ENCODE measurements at places on chromosomes 6 and 20.

GRCh38 chr6:83370567-83370966 lies 60.3 kb downstream of the ME1 start:
- DNase-seq: no peak

DNA sequence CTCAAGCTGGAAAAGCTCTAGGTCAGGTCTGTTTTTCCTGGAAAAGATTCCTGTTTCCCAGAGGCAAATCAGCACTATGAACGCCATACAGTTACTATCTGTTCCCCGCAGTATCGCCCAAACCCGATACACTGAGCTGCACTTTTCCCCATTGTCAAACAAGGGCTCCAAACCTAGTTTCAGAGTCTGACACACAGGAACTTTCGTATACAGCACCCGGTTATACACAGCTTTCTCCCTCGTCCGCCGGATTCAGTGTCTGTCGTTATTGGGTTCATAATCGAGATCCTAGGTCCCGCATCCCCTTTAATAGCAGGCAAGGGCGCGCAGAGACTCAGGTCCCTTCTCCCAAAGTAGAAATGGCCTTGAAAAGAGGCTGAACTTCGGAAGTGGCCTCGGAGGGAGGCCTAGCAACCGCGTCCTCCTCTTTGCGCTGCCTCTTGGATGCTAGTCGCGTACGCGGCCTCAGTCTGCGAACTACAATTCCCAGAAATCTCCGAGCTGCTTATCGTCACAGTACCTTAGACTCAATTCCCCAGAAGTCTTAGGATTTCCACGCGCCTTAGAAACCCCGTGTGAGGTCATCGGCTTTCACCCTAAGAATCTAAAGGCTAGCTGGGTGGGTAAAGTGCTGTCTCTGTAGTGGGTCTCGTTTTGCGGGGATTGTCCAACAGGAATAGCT lies 34.2 kb downstream of the ZNF391 start:
- DNase-seq: no peak

DNA sequence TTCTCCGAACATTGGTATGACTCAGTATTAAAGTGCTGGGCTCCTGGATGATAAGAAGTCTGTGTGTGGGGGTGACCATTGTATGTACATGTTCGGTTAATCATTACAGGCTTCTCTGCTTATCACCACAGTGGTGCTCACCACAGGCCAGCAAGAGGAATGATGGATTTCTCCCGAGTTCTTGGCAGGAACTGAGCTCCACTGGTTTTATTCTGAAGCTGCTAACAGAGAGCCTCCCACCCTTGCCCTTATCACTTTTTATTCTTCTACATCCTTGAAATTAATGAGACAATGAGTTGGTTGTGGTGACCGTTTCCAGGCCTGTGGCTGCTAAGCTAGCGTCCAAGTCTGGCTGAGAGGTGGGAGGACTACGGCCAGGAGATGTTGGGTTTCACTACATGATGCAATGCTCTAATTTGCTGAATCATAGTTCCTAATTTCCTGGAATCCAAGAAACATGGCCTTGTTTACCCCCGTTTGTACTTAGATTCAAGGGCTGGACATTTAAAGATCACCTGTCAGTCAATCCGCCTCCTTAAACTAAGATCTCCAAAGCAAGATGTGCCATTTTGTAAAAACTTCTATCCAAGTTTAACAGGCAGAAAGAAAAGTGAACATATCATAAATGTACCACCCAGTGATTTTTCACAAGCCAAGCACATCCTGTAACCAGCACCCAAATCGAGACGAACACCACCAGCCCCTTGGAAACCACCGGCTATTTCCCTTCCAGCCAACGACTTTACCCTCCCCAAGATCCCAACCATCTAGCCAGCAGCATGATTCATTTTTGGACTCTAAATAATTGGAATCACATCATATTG lies 172.5 kb downstream of the FOXA2 start:
- no peak for DNase-seq

DNA sequence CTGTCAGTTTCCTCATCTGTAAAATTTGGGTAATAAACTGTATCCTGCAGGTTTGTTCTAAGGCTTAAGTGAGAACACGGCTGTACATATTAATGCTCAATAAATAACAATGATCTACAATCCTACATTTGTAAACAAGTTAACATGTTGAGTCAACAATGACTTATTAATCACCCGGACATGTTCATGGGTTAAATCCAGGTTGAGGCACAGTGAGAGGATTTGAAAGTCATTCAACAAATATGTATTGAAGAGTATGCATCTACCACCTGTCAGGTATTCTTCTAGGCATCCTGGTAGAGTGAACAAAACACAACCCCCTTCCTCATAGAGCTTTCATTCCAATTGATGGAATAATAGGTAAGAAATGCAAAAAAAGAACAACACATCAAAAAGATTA lies 554.7 kb upstream of the SLC35B3 start:
- no peak for DNase-seq

DNA sequence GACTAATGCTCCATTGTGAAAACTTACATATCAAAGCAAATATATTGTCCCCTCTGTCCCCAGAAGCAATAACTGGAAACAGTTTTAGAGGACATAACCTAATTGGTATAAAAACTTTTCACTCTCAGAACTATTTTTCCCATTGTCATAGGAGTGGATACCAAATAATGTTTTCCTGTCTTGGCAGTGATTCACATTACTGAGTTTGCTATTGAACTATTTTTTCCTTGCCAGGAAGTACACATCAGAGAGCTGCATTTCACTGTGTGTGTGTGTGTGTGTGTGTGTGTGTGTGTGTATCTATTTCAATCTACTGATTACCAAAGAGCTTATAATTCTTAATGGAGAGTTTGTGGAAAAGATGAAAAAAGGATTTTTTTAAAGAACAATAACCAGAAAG lies 45.4 kb downstream of the AKAP12 start:
- no peak for DNase-seq

GRCh38 chr6:88359530-88360202 lies 193.5 kb upstream of the CNR1 start:
- no peak for DNase-seq

- DNase-seq: no peak
These were observed 237.3 kb upstream of the CNR1 start for GRCh38 chr6:88403486-88403885.

GRCh38 chr20:4508773-4509172 lies 212.9 kb upstream of the PRND start:
- no peak for DNase-seq

- no peak for DNase-seq
These were observed 250.5 kb downstream of the ESR1 start for GRCh38 chr6:152057832-152058498.

- no peak for DNase-seq
These were observed 9.4 kb downstream of the DCBLD1 start for GRCh38 chr6:117491916-117492315.

DNA sequence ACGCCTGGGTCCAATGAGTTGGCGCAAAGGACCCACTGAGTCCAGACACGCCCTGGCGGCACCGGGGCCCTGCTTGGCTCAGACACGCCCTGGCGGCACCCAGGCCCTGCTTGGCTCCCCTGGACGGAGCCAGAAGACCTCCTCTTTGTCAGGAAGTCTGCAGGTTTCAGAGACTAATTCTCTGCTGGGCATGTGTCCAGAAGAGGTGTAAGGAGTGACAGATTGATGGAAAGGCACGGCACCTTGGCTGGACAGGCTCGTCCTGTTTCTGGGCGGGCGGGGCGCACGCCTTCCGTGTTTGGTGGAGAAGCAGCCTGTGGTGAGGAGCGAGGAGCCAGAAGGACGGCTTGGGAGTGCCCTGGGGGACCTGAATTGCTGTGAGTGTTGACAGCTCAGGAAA lies 23.1 kb upstream of the DACT2 start:
- no peak for DNase-seq

DNA sequence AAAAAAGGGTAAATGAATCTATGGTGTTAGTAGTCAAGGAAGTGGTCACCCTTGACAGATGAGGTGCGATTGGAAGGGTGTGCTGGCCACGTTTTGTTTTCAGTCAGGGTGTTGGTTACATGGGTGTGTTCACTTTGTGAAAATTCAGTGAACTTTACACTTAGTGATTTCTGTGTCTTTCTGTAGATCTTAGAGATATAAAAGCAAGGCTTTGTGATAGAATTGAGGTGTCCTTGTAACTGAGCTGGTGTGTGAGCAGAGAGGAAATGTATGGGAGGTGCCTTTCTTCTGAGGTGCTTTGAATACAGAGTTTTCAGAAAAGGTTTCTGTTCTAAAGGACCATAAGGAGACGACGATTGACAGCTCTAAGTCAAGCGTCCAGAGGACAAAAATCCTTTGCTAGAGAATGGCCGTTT lies 90.5 kb downstream of the SAMD3 start:
- peak; percentile 45 for DNase-seq

GRCh38 chr20:51193066-51193772 lies 170.3 kb upstream of the KCNG1 start:
- DNase-seq: no peak

DNA sequence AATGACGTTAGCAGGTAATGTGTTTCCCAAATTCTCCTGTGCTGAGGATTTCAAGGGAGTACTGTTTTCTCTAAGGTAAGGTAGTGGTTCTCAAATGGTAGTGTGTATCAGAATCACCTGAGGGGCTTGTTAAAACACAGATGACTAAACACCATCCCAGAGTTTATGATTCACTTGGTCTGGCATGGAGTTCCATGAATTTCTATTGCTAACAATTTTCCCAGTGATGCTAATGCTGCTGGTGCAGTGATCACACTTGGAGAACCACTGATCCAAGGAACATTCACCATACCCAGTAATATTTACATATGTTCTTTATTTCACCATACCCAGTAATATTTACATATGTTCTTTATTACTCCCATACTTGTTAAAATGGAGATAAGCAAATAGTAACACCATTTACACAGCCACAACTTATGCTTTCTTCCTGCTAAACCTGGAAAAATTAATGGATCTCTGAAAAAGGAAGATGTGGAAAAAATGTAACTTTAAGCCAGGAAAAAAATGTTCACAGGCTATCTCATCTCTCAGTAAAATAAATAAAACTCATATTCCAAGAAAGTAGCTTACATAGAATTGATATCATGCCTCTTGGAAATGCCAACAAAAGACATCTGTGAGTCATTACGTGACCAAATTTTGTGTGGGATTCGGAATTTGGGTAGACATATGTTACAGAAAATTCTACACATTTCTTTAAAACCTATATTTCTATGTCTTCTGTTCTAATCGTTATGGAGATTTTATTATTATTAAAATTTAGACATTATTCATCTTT lies 129.5 kb downstream of the MMUT start:
- no peak for DNase-seq

GRCh38 chr20:61645732-61646131 lies 393.7 kb downstream of the CDH4 start:
- DNase-seq: no peak

GRCh38 chr6:111980143-111980542 lies 73.8 kb upstream of the CCN6 start:
- DNase-seq: no peak

DNA sequence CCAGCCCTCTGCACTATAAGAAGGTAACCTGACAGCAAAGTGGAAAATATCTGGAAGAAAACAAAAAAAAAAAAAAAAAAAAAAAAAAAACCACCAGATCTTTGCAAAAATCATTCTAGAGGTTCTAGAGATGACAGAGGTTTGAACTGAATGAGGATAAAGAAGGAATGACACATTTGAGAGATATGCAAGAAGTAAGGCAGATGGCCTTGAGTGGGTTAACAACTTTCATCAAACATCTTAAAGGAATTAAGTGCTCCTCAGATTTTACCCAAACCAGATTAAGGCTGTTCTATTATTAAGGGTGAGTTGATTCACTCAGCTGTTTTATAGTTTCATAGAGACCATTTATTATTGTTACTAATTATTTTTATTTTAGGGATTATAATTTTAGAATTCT lies 62.0 kb downstream of the RSPO3 start:
- no peak for DNase-seq

- no peak for DNase-seq
These were observed 2.1 kb downstream of the UBE2J1 start for GRCh38 chr6:89350281-89350966.

GRCh38 chr20:32507998-32508774 lies 76.9 kb downstream of the NOL4L start:
- no peak for DNase-seq

DNA sequence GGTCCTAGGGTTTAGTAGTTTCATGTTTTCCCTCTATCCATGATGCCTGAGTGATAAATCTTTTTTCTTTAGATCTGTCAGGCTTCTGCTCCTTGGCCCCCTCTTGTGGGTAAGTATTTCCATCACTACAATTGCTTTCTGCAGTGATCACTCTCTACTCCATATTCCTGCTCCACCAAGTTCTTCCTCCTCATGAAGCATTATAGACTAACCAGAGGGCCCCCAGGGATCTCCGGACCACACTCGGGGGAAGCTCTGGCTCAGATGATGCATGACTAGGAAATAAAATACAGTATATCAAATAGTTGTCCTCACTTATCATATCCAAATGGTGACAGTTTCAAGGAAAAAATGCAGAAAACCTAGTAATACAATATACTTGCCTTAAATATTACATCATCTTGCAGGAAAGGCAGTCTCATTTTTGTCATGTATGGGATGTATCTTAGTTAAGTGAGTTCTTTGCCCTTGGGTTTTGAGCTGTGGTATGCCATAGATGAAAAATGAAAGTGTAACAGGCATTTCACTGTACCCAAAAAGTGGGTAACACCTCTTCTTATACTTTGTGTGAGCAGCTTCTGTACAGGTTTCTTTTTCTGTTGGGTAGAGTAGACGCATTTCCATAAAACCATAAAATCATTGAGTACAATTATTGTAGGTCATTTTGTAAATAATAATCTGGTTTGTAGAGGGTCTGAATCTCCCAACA lies 200.9 kb upstream of the EYA4 start:
- DNase-seq: no peak

- no peak for DNase-seq
These were observed 96.2 kb downstream of the SESN1 start for GRCh38 chr6:108998485-108998884.

DNA sequence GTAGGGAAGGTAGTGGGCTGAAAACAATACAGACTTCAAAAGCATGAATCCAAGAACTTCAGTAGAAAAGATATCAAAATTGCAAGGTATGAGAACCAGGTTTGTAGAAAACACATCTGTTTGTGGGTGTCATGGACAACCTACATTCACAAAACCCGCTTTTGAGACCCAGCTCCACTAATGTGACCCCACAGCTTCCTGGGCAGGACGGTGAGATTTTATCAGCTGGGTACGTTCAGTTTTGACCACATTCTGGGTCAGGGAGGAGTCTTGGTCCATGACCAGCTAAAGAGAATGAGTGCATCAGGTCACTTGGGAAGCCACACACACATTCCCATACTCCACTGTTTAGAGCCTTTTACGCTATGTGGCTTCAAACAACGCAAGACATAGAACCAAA lies 77.1 kb downstream of the BCAS1 start:
- no peak for DNase-seq

DNA sequence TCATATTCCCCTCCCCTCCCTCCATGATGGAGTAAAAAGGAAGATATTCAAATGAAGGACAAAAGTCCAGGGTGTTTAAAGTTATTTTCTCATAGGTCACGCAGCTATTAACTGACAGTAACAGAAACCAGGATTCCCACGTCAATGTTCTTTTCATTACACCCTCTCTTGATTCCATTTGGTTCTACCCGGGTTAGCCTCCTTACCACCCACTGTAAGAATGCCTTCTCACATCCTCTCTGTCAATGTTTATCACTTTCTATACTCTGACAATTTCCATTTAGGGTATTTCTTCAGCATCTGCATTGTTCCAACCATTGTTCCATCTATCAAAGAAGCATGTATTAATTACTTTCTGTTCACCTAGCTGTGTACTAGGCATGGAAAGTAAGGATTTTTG lies 52.1 kb downstream of the NUDT3 start:
- no peak for DNase-seq

- DNase-seq: no peak
These were observed 270.7 kb upstream of the TAB2 start for GRCh38 chr6:149046822-149047246.

GRCh38 chr6:93193868-93194267 lies 225.5 kb downstream of the EPHA7 start:
- DNase-seq: no peak

All from stimulated activated CD4-positive, alpha-beta T cell treated with anti-CD3 and anti-CD28 coated beads, Interleukin-4, amount 100 ng/mL, for 24 hours (primary cell).